Activated B cell treated with CpG ODN at 0.5 μM for 24 hours (primary cell): ENCODE measurements at places on chromosomes 3 and 15.

- DNase-seq, result no peak
Observed at GRCh38 chr3:173003471-173003870, 137.6 kb downstream of the SPATA16 start.

GRCh38 chr15:42984493-42985034 is 64.0 kb upstream of the TTBK2 start:
- DNase-seq, result no peak

- no peak for DNase-seq
Observed at GRCh38 chr3:62378311-62378789, 5.0 kb upstream of the FEZF2 start.

DNA sequence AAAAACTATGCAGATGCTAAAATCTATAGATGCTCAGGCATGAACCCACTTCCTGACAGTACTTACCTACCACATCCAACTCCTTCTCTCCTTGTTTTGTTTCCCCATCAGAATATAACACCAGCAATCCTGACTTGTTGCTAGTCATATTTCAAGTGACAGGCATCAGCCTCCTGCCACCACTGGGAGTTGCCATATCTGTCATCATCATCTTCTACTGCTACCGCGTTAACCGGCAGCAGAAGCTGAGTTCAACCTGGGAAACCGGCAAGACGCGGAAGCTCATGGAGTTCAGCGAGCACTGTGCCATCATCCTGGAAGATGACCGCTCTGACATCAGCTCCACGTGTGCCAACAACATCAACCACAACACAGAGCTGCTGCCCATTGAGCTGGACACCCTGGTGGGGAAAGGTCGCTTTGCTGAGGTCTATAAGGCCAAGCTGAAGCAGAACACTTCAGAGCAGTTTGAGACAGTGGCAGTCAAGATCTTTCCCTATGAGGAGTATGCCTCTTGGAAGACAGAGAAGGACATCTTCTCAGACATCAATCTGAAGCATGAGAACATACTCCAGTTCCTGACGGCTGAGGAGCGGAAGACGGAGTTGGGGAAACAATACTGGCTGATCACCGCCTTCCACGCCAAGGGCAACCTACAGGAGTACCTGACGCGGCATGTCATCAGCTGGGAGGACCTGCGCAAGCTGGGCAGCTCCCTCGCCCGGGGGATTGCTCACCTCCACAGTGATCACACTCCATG is 65.3 kb downstream of the TGFBR2 start:
- DNase-seq, result no peak

DNA sequence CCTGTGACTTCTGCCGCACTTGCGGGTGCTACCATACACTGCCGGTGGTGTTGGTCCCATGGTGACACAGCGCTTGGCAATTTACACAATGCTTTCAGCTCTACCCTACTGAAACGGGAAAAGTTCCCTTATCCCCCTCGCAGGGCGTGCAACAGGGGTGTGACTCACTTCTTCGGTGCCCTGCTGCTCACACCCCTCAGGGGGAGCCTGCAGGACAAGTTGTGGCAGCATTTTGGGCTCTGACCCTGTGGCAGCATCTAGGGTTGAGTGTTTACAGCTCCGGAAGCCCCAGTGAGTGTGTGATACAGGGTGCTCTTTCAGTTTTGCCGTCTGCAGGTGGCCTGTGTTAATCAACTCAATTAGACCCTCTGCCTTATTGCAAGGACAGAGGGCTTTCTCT is 324.7 kb upstream of the RGMA start:
- DNase-seq, result no peak

DNA sequence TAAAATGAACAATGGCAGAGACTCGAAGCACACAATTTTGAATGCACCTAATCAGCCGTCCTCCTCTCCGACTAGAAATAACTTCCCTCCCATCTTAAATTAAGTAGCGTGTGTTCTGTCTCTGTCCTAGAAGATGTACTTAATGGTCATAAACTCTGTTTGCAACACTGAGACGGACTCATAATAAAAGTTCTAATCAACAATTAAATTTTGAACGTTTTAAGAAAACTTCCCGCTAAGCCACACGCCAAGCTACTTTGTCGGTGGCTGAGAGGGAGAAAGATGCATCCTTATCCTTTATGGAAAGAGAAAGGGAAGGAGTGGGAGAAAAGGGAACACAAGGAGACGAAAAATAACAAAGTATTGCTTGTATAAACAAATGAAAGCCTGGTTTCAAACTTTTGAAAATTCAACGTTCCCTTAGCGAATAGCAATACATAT is 989 bp downstream of the GNB4 start:
- no peak for DNase-seq

DNA sequence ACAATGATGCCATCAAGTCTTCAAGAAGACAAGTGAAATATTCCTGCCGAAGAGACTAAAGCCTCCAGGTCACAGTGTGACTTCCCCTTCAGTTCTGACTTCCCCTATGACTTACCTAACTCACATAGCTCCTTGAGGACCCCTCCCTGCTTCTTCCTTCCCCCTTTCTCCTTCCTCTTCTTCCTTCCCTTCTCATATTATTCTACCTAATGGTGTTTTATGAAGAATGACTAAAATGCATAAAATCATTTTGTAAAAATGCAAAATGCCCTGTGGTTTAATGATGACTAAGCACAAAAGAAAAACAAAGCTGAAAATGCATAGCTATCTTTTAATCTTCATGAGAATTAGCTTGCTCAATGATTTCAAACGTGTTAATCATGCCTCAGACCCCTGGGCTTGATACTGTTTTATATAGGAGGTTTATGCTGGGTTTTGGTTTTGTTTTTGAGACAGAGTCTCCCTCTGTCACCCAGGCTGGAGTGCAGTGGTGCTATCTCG is 26.1 kb upstream of the TM4SF4 start:
- DNase-seq, result no peak

DNA sequence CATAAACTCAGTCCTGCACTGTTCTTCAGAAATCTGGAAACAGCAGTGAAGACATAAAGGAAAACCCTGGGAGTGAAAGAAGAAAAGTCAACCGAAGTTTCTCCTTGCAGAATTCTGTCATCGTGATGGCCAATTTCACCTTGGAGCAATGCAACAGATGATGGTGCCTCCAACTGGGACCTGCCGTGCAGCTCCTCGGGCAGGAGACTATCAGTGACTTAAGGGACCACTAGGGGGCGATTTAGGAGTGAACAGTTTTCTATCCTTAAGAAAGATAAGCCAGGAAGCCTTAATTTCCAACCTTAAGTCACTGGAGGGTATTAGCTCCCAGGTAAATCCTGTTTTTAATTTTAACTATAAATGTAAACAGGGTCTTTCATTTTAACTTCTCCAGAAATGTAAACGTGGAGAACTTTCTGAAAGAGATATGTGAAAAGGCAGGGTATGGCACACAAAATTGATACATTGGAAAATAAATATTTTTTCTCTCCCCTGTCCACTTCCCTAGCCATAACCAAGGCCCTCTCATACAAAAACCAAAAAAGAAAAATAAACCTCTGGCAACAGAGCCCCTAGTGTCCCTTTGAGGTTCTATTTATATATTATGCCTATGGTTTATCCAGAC is 116.3 kb downstream of the PDZRN3 start:
- no peak for DNase-seq

GRCh38 chr3:118244761-118245160 is 789.9 kb downstream of the IGSF11 start:
- no peak for DNase-seq

- DNase-seq, result no peak
Observed at GRCh38 chr15:101161656-101162055, 90.2 kb downstream of the CHSY1 start.

- no peak for DNase-seq
Observed at GRCh38 chr3:67008388-67008787, 10.3 kb downstream of the KBTBD8 start.

- no peak for DNase-seq
Observed at GRCh38 chr15:32107477-32108080, 77.3 kb downstream of the CHRNA7 start.

DNA sequence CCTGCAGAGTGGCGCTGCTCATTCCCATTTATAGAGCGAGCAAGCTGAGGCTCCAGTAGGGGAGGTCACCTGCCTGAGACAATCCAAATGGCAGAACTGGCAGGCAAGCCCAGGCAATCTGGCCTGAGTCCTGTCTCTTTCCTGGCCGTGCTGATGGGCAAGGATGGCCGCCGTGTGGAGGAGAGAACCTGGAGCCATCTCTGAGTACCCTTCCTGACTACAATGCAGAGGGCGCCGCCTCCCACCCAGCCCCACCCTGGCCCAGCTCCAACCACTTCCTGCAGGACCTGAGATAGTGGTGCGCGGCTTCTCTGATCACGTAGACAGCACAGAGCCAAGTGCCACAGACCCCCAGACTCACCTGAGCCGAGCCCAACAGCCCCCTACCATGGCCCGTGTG is 7.0 kb downstream of the TLR9 start:
- no peak for DNase-seq

GRCh38 chr3:4350789-4351163 is 47.6 kb downstream of the SETMAR start:
- DNase-seq, result no peak

DNA sequence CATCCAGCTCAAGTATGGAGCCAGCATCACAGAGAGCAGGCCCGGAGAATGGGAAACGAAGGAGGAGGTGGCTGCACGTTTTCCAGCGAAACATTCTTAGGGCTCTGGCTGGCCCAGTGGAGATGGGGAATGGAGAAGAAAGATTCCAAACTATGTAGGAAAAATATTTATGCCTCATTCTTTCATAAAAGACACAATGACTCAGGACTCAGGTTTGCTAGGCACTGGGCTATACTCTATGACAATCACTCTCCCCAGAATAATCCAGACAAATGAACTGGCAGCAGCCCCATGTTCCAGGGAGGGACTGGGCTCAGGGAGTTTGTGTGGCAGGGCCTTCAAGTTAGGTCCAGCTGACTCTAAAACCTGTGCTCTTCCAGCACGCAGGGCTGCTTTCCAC is 110.8 kb upstream of the RAD18 start:
- DNase-seq, result no peak

GRCh38 chr3:151925876-151926275 is 52.4 kb downstream of the SUCNR1 start:
- no peak for DNase-seq

- no peak for DNase-seq
Observed at GRCh38 chr15:27094235-27094634, 123.3 kb downstream of the GABRG3 start.

DNA sequence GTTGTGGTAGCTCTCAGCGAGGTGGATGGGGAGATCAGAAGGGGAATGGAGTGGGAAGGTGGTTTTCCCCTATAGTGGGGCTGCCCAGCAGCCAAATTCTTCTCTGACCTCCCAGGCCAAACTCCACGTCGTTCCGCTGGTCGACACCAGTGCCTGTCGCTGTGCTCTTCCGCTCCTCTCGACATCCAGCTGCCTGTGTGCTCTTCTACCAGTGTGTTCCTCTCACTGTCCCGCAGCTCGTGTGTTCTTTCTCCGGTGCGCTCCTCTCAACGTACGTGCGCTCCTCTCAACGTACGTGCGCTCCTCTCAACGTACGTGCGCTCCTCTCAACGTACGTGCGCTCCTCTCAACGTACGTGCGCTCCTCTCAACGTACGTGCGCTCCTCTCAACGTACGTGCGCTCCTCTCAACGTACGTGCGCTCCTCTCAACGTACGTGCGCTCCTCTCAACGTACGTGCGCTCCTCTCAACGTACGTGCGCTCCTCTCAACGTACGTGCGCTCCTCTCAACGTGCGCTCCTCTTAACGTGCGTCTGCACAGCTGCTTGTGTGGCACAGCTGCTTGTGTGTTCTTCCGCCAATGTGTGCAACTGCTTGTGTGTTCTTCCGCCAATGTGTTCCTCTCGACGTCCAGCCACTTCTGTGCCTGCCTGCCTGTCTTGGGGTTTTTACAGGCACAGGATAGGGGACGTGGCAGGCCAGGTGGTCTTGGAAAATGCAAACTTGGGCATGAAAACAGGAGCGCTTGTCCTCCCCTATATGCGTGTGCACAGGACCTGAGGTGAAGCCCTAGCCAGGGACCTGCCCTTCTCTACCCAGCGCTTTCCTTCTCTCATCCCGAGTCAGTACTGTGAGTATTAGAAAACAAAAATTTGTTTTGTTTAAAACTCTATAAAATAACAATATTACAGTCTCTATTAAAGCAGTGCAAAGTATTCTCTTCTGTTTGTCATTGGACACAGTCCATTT is 991.1 kb downstream of the GBE1 start:
- no peak for DNase-seq

DNA sequence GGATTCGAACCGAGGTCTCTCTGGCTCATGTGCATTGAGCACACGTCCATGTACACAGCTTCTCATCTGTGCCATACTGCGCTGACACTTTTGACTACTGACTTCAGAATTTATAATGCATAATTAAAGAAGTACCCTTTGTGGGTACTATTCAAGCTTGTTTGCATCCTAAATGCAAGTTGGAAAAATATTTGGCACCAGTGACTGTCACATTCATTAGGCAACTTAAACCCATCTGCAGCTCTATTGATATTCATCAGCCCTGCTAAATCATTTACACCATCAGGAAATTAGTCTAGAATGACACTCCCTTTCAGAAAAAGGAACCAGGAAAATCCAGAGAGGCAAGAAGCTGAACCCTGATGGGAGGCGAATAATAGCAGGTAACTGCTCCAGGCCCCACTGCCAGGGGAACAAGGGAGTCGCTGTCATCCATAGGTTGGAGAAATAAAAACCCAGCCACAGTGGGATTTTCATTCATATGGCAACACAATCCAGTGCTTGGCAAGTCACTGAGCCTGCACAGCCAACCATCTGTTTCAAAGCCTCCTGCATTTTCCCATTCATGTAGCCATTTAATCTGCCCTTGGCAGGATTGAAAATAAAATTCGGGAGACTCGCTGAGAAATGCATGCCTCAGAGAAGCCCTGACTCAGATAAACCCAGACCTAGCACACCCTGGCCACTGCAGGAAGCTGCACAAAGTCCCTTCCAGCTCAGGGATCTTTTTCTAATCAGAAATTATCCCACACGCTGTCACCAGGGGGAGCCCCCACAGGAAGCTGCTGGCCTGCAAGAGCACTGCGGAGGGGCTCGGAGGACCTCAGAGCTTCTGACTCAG is 103.0 kb upstream of the VEPH1 start:
- DNase-seq, result peak; percentile 36

DNA sequence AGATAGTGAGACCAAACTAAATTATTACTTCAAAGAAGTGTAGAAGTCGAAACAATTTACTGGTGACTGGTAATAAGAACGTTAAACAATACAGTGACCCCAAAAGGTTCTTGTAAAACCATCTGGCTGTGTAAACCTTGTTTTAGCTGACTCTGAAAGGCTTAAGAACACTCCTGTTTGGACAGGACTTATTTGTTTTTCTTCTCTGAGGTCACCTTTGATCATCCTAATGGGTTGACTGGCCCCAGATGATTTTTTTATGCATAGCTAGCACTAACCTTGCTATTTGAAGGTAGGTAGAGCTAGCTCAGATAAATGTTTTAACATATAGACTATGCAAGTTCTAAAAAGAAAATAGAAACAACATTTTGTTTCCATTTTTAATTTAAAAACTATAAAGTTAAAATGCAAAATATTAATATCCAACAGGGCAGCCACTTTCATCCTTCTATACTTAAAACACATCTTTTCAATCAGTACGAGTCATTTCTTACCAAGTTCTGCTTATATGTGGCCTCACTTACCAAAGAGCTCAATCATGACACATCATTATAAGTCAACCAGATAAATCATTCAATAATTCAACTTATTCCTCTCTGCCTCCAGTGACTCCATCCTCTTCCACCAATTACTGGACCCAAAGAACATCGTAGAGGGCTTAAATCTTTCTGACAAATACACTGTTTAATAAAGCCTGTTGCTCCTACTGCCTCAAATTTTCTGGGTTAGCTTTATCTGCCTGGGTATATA is 158.8 kb downstream of the SSR3 start:
- DNase-seq, result no peak
